Omental fat pad (tissue), 4 donors: ENCODE measurements at places on chromosomes 4 and X. TPM values are rescaled to one million over a fixed set of nuclear protein-coding genes. Genes with fewer than 3 reads are reported as not detected.

Gene PASD1
- total RNA-seq: not detected

Gene SATL1
- not detected for total RNA-seq

- no peak for DNase-seq
Observed at GRCh38 chr4:174460684-174461083, 61.6 kb downstream of the HPGD start.

DNA sequence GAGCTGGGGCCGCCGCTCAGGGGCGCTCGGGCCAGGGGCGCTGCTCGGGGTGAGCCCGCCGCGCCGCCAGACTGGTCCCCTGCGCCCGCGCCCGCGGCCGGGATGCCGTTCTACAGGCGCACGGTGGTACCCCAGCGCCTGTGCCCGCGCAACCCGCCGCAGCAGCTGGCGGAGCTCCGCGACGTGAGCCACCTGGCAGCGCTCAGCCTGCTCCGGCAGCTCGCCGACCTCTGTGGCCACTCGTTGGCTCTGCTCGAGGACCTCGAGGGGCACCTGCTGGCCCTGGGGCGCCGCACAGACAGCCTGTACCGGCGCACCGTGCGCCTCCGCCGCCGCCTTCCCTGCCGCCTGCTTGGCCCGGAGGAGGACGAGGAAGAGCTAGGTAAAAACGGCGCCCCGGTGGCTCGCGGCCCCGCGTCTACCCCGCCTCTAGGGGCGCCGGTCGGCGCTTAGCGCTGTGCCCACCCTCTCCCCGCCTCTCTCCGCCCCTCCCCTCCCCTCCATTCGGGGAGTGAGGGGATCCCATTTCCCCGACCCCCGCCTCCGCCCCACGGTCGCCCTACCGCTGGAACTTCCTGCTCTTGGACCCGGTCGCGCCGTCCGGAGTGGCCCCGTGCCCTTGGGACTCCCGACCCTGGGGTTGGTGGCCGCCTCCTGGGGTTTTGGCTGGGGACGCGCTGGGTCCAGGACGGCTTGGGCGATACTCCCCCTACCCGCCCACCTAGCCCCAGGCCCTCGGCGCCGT is 513 bp downstream of the NHSL2 start:
- DNase-seq: no peak

- DNase-seq: no peak
Observed at GRCh38 chr4:90060039-90060438, 67.2 kb upstream of the CCSER1 start.

- no peak for DNase-seq
Observed at GRCh38 chrX:13816643-13817627, at the start of gene GPM6B. Gene GPM6B, minus strand, starts transcription at chrX:13817093. Its CDS starts 189 bp downstream, at chrX:13816904.

DNA sequence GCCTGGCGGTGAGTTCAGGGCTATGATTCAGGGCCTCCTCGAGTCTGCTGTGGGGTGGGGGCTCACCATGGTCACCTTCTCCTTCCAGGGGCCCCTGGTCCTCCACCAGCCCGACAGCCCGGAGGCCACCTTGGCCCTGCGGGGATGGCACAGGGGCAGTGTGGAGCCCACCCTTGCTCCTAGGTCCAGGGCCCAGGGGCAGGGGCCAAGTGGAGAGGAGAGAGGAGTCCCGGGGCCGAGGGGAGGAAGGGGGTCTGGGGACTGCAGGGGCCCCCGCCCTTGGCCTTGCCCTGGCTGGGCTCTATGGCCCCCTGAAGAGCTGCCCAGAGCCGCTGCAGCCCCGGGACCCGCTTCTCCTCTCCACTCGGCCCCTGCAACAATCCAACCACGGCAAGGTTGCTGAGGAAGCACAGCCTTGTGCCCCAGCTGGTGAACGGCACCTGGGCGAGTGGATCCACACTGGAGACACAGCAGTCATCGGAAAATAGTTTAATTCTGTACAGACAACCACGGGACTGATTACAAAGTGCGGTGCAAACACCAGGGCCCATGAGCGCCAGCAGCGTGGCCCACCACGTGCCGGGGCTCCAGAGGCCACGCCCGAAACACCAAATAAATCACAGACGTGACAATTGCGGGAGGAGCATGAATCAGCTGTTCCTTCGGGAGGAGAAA is 23.0 kb upstream of the CPLX1 start:
- no peak for DNase-seq
